ENCODE measurements at places on chromosomes 4 and X. TPM values are rescaled to one million over a fixed set of nuclear protein-coding genes. Genes with fewer than 3 reads are reported as not detected.

MTNR1A gene
- total RNA-seq: 0.50 TPM

LCORL gene
- total RNA-seq: 5.2 TPM

BCOR gene
- total RNA-seq: 20.6 TPM

ITM2A gene
- total RNA-seq: 0.38 TPM

AKAP4 gene
- not detected for total RNA-seq
